ENCODE measurements at places on chromosomes 16 and 17.

DNA sequence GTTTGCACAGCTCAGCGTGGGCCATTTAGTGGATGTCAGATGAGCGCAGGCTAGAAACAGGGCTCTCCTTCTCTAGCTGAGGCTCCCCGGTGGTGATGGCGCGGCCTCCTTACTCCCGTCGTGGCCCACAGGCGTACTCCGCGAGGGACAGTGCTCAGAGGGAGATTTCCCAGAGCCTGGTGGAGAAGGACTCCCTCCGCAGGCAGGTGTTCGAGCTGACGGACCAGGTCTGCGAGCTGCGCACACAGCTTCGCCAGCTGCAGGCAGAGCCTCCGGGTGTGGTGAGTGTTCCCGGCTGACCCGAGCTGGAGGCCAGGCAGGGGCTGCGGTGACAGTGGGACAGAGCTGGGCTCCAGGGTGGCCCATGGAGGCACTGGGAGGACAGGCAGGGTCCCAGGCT lies 21.4 kb downstream of the CARD14 start:
- DNase-seq: no peak

- DNase-seq: peak; percentile 58
Measured at GRCh38 chr16:48542020-48542473, 67.9 kb downstream of the N4BP1 start.

DNA sequence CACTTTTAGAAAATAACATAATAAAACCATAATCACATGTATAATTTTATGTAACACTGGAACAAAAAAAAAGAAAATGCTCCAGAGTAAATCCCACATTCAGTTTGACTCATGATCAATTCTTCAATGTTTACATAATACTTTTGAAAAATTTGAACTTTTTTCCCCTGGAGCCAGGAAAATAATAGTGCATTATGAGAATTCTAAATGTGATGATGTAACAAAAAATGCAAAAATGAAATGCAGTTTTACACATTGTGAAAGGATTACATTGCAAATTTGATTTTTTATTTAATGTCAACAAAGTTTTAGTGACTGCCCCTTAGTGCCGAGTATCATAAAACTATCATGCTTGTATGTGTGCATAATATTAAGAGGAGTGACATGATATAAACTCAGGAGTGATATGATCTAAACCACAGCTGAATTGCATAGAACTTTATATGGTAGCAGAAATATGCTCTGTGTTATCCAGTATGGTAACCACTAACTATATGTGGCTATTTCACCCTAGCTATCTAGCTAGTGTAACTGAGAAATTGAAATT lies 238.2 kb downstream of the CDH8 start:
- DNase-seq: no peak

GRCh38 chr16:75402821-75403475 lies 30.4 kb downstream of the CFDP1 start:
- DNase-seq: peak; percentile 51

GRCh38 chr17:2067048-2067561 lies 12.2 kb downstream of the HIC1 start:
- DNase-seq: no peak

DNA sequence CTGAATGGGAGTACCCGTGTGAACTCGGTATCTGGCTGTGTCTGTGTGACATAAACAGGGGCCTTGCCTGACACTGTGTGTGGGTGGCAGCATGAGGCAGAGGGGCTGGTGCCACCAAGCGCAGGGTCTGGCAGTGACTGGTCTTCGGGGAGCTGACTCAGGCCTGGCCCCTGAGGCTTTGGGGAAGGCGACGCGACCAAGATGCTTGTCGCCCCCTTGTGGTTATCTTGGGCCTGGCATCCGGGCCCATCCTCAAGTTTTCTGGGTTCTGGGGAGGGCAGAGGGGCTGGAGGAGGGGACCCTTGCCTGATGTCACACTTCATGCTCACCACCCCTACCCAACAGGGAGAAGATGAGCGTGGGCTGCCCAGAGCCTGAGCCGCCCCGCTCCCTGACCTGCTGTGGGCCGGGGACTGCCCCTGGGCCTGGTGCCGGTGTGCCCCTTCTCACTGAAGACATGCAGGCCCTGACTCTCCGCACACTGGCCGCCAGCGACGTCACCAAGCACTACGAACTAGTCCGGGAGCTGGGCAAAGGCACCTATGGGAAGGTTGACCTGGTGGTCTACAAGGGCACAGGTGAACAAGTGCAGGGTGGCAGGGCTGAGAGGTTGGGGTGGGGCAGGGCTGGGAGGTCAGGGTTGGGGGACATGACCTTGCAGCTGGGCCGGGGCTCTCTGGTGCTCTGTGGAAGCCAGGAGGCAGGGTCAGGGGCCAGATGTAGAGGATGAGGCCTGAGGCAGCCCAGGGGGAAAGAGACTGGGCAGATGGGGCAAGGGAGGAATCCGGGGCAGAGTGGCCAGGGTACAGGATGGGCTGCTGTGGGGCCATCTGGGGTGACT lies 24.9 kb downstream of the SBK1 start:
- peak; percentile 62 for DNase-seq
